ENCODE measurements at places on chromosomes 11 and 22.
A peak's percentile ranks its signal among the peaks of the same experiment; 100 is the strongest.

DNA sequence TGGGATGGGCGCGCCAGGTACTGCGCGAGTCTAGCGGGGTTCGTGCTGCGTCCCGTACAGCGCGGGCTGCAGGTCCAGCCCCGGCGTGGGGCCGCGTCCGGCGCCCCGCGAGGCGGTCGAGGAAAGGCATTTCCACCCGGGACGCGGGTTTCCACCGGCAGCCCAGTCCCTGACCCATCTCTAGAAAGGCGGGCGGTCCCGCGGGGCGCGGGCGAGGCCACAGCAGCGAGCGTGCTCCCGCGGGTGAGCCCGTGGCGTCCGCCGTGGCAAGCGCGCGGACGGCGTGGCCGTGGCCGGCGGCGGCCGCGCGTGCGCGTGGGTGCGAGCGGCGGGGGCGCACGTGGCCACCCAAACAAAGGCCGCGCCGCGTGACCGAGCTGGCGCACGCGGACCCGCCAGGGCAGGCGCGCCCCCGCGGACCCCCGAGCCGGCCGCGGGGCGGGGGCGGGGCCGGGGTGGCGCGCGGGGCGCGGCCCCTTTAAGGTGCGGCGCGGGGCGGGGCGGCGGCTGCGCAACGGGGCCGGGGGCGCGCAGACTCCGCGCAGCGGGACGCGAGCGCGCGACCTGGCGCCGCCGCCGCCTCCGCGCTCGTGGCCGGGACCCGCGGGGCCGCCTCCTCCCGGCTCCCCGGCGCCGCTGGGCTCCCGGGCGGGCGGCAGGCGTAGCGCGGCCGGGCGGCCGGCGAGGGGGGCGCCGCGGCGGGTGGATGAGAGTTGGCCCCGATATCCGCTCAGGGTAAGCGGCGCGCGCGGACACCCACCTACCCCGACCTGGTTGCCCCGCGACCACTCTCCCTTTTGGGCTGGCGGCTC is 39.3 kb upstream of the CELSR1 start:
- peak; percentile 34 for DNase-seq

DNA sequence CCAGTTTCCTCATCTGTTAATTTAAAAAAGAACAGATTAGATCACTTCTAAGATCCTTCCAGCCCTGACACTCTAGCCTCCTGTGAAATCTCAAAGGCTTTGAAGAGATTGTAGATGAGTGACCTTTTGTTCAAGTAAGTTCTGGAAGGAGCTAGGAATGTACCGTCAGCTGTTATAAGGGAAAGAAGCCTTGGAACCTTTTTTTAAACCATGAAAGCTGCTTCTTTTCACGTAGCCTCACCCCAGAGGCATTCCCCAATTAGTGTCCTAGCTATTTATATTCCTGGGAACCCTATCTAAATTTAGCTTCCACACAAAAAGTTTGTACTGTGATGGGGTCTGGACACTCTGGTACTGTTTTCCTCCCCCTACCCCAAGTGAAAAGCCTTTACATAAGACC is 35.8 kb upstream of the SLN start:
- DNase-seq = no peak

- DNase-seq = no peak
Observed at GRCh38 chr11:40435344-40435743, 1024.1 kb downstream of the LRRC4C start.

GRCh38 chr11:134665571-134666270 is 253.7 kb upstream of the B3GAT1 start:
- no peak for DNase-seq

GRCh38 chr11:130631119-130631518 is 182.7 kb downstream of the ADAMTS15 start:
- DNase-seq = no peak

- no peak for DNase-seq
Observed at GRCh38 chr11:66251809-66252208, 16.6 kb upstream of the RAB1B start.

DNA sequence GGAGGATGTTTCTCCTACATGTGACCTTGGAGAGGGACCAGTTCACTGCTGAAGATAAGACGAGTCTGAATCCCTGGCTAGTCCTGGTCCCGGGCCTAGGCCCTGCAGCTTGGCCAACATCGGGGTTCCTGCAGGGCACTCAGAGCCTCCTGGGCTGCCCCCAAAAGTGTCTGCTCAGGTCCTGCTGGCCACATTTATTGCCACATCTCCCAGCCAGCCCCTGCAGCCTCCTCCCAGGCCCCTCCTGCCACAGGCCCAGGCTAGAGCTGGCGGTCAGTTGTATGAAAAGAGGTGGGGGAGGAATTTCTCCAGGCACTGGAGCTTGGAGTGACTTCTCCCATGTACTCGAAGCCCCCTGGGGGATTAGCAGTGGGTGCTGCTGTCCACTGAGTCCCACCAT is 56.5 kb upstream of the PPARA start:
- no peak for DNase-seq

GRCh38 chr22:35601743-35602615 is 15.2 kb downstream of the MB start:
- no peak for DNase-seq

- peak; percentile 33 for DNase-seq
Observed at GRCh38 chr11:133834682-133835592, 10.4 kb downstream of the SPATA19 start.

GRCh38 chr11:45702511-45702910 is 37.1 kb upstream of the CHST1 start:
- DNase-seq = no peak
